ENCODE measurements at places on chromosomes 6 and 20.
A peak's percentile ranks its signal among the peaks of the same experiment; 100 is the strongest.

DNA sequence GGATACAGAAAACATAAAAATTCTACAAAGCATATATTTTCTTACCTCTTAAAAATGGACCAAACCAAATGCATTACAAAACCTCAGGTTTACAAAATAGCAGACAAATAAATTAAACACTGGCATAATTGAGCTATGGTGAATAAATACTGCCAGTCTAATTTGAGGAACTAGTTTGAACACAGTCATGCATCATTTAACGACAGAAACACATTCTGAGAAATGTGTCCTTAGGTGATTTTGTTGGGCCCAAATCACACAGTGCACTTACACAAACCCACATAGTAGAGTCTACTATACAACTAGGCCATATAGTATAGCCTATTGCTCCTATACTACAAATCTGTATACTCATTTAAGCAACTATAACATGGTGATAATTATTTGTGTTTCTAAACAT is 215.6 kb downstream of the FOXC1 start:
- no peak for DNase-seq

GRCh38 chr6:100117680-100118079 is 123.7 kb upstream of the MCHR2 start:
- DNase-seq: no peak

- no peak for DNase-seq
Observed at GRCh38 chr6:45472382-45472781, 94.6 kb upstream of the SUPT3H start.

- no peak for DNase-seq
Observed at GRCh38 chr6:112237595-112237994, 16.8 kb downstream of the LAMA4 start.

DNA sequence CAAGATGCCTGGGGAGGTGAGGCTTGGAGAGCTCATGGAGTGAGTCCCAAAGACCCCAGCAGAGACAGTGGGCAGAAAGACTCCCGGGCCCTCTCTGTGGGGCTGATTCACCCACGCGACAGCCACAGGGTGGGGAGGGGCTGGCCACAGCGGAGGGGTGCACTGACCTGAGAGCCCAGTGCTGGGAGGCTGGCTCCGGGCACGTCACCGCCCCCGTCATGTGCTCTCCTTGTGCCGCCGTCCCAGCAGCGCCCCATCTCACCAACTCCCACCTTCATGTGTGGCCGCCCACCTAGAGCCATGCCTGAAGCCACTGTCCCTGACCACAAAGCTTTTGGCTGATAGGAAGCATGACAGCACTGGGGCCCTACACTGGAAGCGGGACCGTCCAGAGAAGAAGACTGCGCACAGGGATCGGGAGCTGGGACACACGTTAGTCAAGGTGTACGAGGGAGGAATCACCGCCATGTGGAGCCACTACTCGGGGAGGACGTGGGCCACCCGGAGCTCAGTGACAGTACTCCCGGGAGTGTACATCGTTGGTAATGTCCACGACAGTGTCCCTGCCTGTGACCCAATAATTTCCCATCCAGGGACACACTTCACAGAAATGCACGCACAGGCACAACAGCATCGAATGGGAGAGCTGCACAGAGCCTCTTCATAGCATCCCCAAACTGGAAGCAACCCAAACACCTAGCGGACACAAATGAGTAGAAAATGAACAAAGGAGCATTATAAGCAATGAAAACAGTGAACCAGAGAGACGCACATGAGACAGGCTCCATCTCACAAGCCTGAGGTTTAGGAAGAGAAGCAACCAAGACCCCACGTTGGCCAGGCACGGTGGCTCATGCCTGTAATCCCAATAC is 28.4 kb upstream of the FOXC1 start:
- no peak for DNase-seq

GRCh38 chr6:47520282-47520681 is 42.7 kb downstream of the CD2AP start:
- DNase-seq: no peak

- no peak for DNase-seq
Observed at GRCh38 chr20:1618954-1619540, 762 bp downstream of the SIRPB1 start.

DNA sequence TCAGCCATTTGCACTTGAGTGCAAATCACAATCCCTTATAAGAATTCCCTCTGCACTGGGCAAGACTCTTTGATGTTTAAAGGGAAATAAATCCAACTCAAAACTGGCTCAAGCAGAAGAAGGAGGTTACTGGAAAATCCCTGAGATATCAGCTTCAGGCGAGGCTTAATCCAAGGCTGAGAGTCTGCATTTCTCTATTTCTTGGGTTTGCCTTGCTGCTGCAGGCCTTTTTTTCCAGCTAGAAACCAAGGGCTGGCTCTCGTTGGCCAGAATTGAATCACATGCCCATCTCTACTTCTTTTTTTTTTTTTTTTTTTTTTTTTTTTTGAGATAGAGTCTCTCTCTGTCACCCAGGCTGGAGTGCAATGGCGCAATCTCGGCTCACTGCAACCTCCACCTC is 11.7 kb downstream of the HCK start:
- no peak for DNase-seq

- DNase-seq: no peak
Observed at GRCh38 chr6:7769702-7770101, 43.8 kb downstream of the BMP6 start.

DNA sequence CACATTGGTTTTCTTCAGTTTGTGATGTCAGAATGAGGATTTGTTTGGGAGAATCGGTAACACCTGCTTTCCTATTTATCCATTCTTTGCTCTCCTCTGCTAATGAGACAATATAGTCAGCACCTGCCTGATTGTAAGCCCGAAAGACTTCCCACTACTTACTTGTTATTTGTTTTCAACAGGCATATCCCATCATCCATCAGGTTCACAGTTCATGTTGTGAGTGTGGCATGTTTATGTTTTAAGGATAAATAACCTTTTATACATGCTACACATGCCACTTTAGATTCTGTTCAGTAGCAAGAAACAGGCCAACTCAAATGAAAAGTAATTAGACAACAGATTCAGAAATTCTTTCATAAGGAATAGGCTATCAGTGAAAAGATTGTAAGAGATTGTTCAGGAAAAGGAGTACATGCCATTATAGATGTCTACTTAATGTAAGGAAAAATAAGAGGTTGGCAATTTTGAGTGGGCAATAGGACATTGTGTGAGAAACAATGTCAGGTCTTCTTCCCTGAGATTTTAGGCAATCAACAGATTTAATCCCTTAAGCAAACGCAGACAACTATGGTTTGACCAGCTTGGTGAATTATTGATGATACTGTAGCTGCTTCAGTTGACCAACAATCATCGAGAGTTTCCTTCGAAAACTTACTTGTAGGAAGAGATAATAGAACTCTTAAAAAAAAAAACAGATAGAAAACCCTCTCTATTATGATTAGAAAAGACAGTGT is 7.9 kb upstream of the GPRC6A start:
- DNase-seq: no peak

- no peak for DNase-seq
Observed at GRCh38 chr20:59724457-59725366, 120.4 kb downstream of the PHACTR3 start.

DNA sequence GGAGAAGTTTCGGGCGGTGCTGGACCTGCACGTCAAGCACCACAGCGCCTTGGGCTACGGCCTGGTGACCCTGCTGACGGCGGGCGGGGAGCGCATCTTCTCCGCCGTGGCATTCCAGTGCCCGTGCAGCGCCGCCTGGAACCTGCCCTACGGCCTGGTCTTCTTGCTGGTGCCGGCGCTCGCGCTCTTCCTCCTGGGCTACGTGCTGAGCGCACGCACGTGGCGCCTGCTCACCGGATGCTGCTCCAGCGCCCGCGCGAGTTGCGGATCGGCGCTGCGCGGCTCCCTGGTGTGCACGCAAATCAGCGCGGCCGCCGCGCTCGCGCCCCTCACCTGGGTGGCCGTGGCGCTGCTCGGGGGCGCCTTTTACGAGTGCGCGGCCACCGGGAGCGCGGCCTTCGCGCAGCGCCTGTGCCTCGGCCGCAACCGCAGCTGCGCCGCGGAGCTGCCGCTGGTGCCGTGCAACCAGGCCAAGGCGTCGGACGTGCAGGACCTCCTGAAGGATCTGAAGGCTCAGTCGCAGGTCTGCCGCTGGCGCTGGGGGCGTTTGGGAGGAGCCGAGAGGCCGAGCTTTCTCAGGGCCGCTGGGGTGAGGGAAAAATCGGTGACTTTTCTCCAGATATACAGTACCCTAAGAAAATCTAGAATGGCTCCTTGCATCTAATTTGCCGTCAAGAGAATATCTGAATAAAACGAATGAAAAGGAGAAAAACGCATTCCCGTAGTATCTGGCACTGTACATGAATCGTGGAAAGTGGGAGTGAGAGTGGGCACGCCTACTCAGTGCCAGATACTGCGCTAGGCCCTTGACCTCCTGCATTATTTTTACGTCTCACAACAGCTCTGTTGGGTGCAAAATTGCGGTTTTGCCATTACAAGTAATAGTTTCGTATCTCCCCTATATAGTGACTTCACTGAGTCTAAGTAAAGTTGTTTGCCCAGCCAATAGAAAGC is 1.0 kb downstream of the CALHM6 start:
- peak; percentile 48 for DNase-seq

- DNase-seq: no peak
Observed at GRCh38 chr6:40299681-40300080, 287.5 kb downstream of the LRFN2 start.

DNA sequence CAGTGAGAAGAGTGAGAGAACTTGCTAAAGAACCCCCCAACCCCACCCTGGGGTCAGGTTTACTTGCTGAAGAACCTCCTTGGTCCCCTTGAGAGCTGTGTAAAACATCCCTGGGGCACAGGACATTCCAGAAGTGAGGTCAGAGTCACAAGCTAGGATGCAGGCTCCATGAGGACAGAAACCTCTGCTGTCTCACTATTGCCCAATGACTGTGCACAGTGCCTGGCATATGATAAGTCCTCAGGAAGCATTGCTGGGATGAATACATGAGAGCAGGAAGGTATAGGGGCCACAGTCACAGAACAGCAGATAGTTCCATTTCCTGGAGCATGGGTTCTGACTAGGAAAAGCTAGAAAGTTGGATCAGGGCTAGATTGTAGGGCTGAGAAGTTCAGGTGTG is 18.4 kb downstream of the NT5E start:
- DNase-seq: no peak

GRCh38 chr20:42549496-42549895 is 640.2 kb downstream of the PTPRT start:
- no peak for DNase-seq

All from stimulated activated CD4-positive, alpha-beta T cell treated with anti-CD3 and anti-CD28 coated beads, Interleukin-4, amount 100 ng/mL, for 1 hour (primary cell).